Cardiac muscle cell (in vitro differentiated cells and primary cell): ENCODE measurements at places on chromosomes 11 and 22.

DNA sequence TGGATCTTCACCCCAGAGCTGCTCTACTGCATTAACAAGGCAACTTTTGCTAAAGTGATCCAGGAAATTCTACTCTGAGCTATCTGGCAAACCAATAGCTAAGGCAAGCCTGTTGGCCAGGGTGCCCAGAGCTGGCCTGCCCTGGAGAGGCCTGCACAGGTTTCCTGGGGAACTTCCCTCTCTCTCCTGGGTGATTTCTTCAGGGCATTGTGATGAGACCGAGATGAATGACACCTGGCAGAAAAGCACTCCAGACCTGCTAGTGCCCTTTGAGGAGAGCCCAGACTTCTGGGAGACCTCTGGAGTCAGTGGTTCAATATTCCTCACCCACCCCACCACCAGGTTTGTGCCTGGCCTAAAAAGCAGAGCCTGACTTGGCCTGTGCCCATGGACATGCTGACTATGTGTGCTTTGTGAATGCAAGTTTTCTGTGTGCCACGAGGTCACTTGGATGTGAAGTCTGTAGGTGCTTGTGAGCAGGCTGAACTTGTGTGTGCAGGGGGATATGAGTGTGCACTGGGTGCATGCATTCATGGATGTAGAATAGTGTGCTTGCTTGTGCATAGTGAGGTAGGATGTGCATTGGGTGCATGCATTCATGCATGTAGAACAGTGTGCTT, 4.4 kb upstream of the APLNR start:
- DNase-seq, result no peak

- DNase-seq, result no peak
Measured at GRCh38 chr22:36162127-36163034, 1.8 kb upstream of the APOL3 start.

GRCh38 chr11:107619926-107620325, 29.0 kb downstream of the ELMOD1 start:
- no peak for DNase-seq

DNA sequence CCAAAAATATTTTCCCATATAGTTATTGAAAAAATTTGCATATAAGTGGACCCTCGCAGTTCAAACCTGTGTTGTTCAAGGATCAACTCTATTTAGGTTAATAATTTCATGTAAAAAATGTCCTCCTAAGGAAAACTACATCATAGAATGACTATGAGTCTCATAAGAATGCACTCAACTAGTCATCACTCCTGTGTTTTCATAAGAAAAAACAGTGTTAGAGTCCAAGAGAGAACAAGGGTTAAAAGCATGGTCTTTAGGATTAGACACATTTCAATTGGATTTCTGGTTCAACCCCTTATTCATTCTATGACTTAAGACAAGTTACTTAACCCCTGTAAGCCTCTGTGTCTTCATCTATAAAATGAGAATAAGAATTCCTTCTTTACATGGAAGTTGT, 5.1 kb downstream of the PARVA start:
- DNase-seq, result no peak

DNA sequence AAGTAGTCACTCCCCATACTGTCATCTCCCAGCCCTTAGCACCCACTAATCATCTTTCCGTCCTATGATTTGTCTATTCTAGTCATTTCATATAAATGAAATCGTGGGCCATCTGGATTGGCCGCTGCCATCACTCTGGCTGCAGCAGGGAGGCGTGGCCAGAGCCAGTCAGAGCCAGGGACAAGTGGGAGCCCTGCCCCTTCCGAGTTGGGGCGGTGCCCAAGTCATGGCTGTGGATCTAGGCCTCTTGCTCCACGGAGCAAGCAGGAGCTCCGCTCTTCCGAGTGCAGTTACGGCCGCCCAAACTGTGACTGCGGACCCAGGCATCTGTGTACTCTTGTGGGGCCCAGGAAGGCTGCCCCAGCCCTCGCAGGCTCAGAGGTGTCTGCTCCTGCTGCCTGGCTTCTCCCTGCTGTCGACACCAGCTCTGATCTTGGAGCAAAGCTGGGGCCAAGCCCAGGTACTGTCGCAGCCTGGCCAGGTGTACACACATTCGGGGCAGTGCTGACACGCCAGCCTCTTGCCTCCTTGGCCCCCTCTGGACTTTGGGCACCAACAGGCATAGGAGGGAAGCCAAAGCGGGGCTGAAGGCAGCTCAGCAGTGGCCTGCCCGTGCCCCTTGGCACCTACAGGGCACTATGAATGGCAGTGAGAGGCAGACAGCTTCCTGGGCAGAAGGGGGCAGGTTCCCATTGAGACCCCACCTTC, 8.4 kb downstream of the MRPL48 start:
- peak; percentile 29 for DNase-seq

- peak; percentile 89 for DNase-seq
Measured at GRCh38 chr11:12288212-12288930, 89.0 kb upstream of the PARVA start.

DNA sequence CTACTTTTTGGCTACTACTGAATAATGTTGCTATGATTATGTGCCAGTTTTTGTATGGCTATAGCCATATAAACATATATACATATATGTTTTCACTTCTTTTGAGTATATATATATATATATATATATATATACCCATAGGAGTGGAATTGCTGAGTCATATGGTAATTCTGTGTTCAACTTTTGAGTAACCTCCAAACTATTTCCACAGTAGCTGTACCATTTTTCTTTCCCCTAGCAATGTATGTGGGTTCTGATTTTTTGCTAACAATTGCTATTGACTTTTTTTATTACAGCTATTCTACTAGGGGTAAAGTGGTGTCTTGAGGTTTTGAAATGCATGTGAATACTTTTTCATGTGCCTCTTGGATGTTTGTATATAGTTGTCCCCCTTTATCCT, 30.4 kb downstream of the CBL start:
- peak; percentile 31 for DNase-seq

GRCh38 chr22:42342426-42343120, 72.1 kb upstream of the TCF20 start:
- DNase-seq, result no peak

DNA sequence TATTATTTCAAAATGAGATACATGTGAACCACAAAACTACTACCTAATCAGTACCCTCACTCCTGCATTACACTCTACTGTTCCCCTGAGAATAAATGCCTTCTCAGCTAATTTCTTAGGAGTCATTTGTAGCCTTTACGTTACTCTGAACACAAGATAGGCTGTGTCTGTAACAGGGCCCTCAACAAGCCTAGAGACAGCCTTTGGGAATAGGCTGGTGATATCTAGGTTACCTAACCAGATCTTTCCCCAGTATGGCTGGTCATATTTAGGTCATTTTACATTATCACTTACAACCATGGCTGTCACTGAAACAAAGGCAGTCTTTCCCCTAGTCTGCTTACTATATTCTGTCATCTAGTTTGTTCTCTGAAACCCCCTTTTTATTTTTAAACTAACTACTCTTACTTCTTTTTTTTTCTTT, 14.2 kb downstream of the ATM start:
- DNase-seq, result peak; percentile 5

- peak; percentile 60 for DNase-seq
Measured at GRCh38 chr11:62953811-62954210, 31.0 kb downstream of the SLC22A6 start.
